Inflammatory macrophage (primary cell): ENCODE measurements at places on chromosomes 11 and 22.

- DNase-seq: peak; percentile 44
Observed at GRCh38 chr11:70176940-70177689, 26.0 kb upstream of the FADD start.

DNA sequence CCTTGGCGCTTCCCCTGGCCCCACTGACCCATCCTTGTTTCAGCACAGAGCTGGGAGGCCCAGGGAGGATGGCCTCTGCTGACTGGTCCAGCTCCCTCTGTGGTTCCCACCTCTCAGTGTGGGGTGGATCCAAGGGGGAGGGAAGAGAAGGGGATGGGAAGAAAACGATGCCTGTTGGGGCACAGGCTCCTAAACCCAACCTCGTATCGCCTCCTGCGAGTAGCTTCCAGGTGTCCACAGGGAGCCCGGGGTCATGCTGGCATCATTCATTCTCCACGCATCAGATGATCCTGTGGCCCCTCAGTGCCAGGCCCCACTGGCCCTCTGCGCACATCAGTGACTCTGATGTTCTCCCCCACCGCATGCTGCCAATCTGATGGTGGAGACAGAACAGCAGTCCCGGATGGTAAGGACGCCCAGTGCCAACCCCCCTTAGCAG, 5.1 kb downstream of the MYEOV start:
- DNase-seq: no peak

- no peak for DNase-seq
Observed at GRCh38 chr11:20844216-20844615, 174.8 kb downstream of the NELL1 start.

DNA sequence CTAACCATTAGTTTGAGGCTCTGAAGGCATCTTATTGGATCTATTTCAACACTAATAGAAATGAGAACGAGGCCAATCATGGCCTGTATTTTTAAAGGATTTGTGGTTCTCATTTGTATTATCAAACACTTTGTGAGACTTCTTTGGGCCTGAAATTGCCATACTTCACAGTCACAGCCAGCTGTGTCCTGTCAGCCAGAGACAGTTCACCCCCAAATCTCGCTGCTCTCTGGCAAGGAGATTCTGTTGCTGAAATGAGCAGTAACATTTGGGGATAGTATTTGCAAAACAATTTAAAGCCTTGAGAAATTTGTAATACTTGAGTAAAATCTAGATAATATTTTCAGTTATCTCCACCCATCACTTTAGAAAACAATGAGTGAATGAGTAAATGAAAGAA, 26.9 kb upstream of the TENM4 start:
- no peak for DNase-seq

DNA sequence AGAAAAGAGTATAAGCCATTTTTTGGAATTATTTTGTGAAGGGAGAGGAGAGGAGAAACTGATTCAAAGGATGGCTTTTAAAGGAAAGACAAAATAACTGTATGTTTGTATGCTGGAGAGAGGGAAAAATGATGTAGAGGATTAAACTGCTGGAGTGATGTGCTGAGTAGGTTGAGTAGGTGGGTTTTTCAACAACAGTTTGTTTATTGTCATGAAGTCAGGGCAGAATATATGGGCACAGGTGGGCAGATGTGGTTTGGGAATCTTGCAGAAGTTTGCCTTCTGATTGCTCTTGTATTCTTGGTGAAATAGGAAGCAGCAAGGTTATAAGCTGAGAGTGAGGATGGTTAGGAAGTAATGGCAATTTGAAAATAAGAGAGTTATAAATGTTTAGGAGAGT, 12.1 kb downstream of the SYT9 start:
- no peak for DNase-seq

GRCh38 chr22:46025973-46026898, 49.3 kb upstream of the WNT7B start:
- no peak for DNase-seq

DNA sequence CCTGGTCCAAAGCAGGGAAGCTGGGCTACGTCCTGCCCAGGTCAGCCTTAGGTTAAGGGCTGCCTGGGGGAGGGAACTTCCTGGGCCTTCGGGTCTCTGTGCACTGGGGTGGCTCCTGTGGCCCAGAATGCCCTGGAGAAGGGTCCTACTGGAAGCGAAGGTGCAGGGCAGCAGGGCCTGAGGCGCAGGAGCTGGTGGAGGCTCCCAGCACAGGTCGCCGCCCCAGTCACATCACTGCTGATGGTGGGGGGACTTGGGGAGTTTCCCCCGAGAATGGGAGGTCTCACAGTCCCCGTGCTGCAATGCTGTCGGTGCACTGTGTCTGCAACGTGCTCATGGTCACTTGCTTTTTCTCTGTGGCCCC, 815 bp upstream of the SMIM38 start:
- DNase-seq: no peak

DNA sequence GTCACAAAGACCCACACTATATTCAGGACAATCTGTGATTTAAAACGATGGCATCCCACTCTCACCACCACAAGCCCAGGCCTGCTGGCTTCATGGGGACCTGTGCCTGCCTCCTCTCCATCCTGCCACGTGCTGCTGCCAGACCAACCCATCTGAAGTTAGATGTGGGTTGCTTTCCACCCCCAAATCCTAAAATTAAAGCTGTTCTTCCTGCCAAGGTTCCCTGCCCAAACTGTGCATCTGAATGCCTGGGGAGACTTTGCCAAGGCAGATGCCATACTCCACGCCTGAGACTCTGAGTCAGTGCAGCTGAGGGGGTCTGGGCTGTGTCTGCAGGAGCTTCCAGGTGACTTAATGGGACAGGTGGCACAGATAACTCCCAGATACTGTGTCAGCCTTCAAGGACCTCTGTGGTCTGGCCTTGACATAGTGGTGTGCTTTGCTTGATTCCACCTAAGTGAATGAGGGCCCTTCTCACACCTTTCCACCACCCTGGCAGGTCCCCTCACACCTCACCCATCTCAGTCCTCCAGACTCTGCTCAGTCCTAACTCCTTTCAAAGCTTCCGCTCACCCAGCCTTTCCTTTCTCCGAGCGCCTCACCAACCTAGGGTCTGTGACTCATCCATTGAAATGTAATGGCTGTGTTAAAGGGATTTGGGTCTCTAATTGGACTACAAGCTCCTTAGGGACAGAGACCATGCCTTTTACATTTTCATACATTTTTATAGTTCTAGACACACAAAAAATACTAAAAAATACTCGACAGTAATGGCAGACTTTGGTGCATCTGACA, 18.6 kb downstream of the ADAMTS8 start:
- DNase-seq: no peak

GRCh38 chr11:14140991-14141390, 178.5 kb downstream of the SPON1 start:
- DNase-seq: no peak

DNA sequence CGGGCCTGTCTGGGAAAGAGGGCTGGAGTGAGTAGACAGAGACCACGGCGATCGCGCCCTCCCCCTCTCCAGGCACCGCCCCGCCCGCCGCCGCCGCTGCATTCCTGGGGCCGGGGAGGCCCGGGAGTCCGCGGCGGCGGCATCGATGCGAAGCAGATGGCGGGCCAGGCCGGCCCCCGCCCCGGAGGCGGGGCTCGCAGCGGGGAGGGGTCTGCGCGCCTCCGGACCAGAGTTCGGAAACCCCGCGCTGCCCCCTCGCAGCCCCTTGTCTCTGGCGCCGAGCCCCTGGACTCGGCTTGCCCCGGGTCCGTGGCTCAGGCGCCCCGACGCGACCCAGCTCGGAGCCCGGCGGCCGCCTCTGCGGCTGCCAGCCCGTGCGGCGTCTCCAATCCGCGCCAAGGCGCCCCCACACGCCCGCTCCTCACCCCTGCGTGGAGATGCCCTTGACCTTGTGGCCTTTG, 1.3 kb downstream of the SCARF2 start:
- DNase-seq: no peak

DNA sequence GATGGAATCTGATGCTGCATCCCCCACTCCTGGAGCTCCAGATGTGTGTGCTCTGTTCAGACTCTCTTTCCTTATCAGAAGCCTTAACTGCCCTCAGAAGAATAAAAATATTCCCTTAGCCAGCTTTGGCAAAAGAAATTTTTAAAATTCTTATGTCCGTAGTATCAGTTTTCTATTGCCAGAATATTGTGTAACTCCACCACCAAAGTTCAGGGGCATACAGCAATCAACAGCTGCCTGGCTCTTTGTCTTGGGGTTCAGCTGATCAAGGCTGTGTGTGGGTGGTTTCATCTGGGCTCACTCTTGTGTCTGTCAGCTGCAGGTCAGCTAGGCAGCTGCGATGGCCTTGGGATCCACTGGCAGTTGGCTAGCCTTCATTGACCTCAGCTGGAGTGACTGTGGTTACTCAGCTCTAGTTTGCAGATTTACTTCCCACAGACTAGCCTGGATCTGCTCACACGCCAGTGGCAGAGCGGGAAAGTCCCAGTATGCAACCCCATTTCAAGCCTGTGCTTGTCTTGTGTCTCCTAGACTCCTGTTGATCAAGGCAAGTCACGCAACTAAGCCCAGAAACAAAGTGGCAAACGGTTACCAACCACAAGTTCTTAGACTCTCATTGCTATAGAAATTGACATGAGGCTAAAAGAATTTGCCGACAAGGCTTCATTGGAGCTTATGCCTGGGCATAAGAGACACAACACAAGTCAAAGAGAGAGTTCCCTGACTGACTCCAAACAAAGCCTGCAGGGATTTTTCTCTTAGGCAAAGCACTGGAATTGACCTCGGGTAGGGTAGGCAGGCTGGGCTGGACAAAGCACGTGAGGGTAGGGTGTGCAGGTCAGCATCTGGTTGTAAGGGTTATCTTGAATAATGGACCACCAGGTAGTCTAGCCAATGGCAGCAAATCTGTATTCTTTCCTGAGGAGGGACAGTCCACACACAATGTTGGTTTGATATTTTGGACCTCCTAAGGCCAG, 7.5 kb downstream of the TMEM138 start:
- DNase-seq: peak; percentile 99

GRCh38 chr22:49547751-49548239, 279.9 kb downstream of the BRD1 start:
- no peak for DNase-seq

GRCh38 chr11:15770798-15771414, 585.4 kb downstream of the SOX6 start:
- peak; percentile 56 for DNase-seq

GRCh38 chr11:62498031-62498430, 48.6 kb downstream of the AHNAK start:
- DNase-seq: no peak

DNA sequence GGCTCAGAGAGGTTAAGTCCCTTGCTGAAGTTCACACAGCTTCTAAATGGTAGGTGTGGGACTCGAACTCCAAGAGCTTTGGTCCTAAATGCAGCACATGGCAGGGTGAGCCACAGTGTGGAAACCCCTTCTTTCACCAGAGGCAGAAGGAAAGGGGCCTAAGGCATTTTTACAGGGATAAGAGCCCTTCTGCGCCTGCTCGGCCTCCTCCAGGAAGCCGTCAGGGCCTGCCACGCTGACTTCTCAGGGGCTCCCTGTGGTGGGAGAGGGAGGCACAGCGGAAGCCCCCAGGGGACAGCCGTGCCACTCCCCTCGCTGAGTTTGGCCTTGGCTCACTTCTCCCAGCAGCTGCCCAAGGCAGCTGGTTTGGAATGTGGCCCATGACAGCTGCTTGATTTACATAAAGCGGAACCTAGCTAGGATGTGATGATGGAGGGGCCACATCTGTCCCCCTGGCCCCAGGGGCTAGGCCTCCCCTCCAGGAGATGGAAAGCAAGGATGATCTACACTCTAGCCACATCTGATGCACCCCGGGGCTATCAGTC, 35.4 kb downstream of the CD82 start:
- DNase-seq: no peak

DNA sequence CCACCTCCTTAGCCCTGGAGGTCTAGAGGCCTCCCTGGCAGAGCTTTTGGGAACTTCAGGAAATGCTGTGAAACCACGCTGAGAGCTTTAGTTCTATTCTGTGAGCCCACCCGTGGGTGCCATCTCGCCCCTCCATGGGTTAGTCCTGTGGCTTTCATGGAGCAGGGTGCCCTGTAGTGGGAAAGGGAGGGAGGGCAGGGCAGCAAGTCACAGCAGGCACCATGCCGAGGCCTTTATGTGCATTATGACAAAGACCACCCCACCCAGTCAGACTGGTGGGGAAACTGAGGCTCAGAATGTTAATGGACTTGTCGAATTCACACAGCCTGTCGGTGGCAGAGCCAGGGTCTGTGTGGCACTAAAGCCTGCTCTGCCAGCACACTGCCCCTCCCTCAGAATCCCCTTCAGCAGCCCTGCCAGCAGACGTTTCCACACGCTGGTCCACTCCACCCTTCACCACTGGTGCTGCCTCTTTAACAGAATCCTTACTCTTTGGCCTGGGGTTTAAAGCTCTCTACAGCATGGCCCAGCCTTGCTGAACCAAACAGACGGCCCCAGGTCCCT, 13.4 kb downstream of the TMPRSS13 start:
- DNase-seq: no peak

GRCh38 chr11:15289723-15290122, 175.0 kb downstream of the INSC start:
- DNase-seq: no peak

- DNase-seq: no peak
Observed at GRCh38 chr11:119377112-119377901, 4.2 kb downstream of the USP2 start.

GRCh38 chr22:27461470-27461869, 340.1 kb downstream of the MN1 start:
- DNase-seq: no peak
